ENCODE measurements at places on chromosomes 5 and 9.

DNA sequence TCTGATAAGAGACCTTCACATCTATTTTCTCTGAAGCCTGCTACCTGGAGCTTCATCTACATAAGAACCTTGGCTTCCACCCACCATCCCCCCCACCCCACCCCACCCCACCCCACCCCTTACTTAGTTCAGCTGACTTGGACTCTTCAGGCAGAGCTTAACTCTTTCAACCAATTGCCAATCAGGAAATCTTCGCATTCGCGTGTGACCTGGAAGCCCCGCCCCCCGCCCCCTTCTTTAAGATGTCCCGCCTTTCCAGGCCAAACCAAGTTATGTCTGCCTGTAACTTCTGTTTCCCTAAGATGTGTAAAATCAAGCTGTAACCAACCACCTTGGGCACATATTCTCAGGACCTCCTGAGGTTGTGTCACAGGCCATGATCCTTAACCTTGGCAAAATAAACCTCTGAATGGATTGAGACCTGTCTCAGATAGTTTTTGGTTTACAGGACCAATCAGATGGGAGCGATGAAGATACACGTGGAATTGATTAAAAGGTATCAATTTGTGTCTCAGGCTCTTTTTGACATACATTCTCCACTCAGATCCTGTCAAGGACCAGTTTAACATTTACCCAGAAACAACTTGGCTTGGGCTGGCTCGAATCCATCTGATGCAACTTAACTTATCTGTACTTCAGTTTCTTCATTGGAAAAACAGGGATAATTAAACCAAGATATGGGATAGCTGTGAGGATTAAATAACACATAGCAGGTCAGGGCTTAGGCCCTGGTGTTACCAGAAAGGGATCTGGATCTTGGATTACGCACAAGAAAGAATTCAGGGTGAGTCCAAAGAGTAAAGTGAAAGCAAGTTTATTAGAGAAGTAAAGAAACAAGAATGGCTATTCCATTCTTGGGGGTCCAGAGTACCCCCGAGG is 43.6 kb downstream of the GALNT12 start:
- no peak for DNase-seq

DNA sequence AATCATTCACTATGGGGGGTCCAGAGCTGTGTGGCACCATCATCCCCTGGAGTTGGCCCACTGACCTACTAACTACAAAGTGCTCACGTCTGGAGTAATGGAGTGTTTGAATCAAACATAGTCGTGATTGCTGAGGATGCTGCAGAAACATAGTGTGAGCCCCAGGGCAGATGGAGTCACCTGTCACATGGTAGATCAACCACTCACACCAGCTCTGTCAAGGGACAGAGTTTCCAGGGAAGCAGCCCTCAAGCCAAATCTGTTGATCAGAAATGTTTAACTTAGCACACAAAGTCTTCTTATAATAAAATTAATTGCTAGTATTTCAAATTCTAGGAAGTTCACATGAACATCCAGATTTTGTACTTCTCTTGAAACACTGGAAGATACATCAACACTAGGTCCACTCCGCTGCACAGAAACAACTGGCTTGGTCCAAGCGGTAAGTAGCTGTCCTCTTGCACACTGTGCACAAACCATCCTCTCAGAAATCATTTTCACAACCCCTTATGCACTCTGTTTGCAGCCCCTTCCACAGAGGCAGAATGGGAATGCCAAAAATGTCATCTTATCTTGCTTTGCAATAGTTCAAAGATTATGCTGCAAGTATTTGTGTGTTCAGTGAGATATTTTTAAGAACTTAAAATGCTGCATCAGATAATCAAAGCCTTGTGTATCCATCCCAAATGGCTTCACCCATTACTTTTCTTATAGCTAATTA is 191.0 kb downstream of the EPB41L4A start:
- no peak for DNase-seq

GRCh38 chr5:86879086-86879485 is 261.3 kb downstream of the COX7C start:
- DNase-seq: no peak

DNA sequence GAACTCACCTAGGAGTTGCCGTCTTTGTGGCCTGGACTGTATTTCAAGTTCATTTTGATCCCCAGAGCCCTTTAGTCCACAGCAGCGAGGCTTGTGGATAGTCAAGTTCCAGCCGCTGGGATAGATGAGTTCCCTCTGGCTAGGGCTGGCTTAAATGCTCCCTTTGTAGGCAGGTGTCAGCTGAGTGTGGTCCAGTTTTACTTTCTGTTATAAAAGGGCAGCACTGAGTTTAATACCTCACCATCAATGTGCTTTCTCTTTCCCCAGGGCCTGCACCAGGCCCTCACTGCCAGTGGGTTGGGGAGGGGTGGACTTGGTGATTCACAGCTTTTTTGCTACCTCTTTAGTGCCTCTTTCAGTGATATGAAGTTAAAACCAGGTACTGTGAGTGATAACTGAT is 188.2 kb downstream of the SLCO4C1 start:
- no peak for DNase-seq

DNA sequence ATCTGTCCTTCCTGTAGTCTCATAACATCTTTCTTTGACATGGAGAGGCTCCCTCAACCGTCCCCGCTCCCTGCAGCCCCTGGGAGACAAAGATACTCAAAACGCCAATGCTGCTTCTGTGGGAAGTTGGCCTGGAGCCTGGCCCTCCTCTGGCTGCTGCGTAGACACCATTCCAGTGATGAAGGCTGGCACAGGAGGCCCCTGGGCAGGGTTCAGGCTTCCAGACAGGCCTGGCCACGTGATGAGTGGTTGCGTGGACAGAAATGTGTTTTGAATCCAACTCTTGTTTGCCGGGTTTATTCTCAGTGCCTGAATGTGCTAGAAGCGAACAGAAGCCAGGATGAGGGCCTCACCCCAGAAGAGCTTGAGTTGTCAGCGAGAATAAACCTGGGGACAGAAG is 43.2 kb upstream of the NKX2-5 start:
- no peak for DNase-seq

- peak; percentile 90 for DNase-seq
These were observed 33.0 kb downstream of the FKBP15 start for GRCh38 chr9:113187929-113188595.

DNA sequence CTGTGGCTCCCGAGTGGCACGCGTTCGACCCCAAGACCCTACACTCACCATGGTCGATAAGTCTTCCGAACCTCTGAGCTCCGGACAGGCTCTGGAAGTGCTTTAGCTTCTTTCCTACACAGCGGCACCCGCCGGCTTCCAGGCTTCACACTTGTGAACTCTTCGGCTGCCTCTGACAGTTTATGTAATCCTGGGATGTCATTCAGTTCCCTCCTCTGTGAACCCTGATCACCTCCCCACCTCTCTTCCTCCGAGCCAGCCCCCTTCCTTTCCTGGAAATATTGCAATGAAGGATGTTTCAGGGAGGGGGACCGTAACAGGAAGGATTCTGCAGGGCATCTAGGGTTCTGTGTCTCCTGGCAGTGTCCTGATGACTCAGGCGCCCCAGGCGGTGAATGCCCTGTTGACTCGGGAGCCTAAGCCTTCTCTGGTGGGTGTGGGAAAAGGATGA is at the start of gene CD14:
TSS of gene CD14 (minus strand) at position 155 of the 451 bp plus-strand sequence. CDS start at position 51, 104 bp downstream.
- DNase-seq: peak; percentile 45

DNA sequence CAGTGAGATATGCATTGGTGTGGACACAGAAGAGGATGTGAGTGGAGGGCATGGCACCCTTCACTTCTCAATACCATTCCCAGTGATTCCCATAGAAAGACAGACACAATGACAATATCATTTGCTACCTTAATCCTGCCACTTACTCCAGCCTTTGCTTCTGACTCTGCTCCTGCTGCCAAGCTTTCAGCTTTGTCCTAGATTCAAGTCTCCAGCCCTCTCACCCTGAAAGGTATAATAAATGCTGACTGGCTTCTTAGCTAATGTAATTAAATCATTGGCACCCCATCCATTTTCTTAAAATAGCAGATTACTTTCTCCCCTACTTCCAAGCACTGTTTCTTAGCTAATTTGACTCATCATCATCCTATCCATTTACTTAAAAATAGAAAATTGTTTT is 41.1 kb upstream of the CDC42SE2 start:
- DNase-seq: no peak

DNA sequence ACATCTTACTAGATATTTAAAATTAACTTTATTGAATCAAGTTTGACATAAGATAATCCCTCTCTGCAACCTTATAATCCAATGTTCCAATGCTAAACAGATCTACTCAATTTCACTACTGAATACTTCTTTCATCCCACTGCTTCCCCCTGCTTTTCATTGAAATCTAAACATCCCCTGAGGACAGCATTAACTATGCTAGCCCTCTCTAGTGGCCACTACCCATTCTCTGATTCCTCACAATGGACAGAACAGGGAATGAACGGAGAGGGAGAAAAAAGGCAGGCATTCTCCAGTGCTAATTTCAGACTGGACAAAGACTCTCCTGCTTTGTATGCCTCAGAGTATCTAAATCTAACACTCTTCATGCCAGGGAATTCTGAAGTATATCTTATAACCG is 54.3 kb upstream of the RGS7BP start:
- no peak for DNase-seq

DNA sequence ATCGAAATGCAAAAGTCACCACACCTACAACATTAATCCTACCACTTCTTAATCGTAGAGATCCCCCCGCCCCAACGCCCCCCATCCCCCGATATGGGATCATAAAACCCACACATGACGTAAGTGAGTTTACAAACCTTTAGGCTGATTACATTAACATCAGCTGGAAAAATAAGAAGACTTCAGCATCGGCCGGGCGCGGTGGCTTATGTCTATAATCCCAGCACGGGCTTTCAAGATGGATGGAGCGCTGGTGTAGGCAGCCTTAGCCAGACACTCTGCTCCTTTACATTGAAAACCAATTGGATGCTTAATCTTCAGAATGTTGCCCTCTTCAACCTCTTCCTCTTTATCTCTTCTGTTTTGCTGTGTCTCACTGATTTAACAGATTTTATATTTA is 1376.0 kb downstream of the MAT2B start:
- no peak for DNase-seq

All from hepatic stellate cell (primary cell).